ENCODE measurements at places on chromosomes 13 and 19.

GRCh38 chr13:60959427-60959826 lies 456.2 kb downstream of the PCDH20 start:
- DNase-seq: no peak

GRCh38 chr19:6219586-6220290 lies 60.0 kb downstream of the MLLT1 start:
- DNase-seq: no peak

GRCh38 chr13:73751290-73751689 lies 382.9 kb downstream of the KLF12 start:
- no peak for DNase-seq

GRCh38 chr19:2273356-2274184 lies 8.4 kb downstream of the PEAK3 start:
- DNase-seq: no peak

DNA sequence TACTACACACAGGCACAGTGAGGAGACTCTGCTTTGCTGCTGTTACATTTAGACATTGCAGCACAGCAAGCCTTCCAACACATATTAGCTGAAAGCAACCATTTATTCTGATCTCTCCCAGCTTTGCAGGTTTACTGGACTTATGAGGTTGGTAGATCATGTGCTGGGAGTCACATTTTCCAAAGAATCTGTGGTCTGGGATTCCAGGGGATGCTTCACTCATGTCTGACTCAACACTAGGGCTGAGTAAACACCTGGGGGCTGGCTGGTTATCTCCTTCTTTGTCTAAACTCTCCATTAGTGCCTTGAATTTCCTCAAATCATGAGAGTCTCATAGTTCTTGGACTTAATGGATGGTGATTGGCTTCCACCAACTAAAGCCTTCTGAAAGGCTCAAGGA lies 5.4 kb upstream of the LGALS13 start:
- DNase-seq: no peak
